Ureter (tissue), 1 donor: ENCODE measurements at places on chromosomes 6 and 20.

DNA sequence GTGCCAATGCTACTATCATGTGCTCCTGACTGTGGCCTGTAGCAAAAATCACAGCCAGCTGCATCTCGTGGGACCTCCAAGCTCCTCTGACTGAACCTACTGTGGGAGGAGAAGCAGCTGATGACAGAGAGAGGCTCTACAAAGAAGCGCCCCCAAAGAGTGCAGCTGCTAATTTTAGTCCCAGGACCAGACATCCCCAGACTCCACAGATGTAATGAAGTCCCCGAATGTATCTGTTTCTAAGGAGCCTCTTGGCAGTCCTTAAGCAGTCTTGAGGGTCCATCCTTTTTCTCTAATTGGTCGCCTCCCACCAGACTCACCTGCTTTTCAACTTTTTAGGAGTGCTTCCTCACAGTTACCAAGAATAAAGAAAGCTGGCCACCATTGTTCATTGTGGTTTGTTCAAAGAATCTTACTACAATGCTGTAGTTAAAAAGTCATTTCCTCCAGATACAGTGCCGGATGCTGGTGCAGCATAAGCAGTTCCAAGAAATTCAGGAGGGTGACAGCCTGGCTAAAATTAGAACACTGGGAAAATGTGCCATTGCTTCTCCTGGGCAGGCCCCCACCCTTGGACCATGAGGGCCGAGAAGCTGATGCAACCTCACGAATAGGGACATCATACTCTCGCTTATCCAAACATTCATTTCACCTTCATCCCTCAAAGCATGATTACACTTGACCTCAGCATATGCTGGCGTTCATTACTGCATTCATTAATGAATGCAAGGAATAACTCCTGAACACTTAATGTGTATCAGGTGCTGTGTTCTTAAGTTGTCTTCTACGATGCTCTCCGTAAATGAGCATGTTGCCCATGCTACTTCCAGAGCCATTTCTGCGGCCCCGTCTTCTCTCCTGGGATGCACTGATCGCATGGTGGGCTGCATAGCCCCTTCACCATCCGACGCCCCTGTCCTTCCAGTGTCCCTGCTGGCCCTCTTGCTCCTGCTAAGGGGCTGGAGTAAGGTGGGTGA is 66.4 kb downstream of the LY86 start:
- no peak for DNase-seq

DNA sequence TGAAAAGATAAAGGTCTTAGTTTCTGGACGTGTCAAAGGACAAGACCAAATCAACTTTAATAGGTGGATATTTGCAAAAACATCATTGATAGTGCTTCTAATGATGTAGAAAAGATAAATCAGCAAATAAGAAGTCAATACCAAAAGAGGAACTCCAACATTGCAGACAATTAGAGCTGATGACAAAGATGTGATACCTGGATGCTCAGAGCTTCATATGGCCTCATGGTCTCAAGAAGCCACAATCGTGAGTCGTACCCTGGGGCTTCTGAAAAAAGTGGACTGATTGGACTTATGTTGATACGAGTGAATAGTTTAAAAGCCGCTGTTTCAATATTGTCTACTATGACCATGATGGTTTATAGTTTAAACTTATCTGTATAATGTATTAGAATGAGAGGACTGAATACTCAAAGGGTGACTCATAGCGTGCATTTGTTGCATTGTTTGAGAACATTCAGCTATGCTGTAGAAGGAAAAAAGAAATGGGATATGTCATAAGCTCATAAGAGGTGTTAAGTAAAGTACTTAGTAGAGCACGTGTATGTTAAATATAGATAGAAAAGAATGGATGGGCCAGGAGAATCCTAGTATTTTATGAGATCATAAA is 54.6 kb upstream of the RIPOR2 start:
- DNase-seq, result no peak

GRCh38 chr6:13357551-13358075 is 29.3 kb upstream of the TBC1D7 start:
- no peak for DNase-seq

DNA sequence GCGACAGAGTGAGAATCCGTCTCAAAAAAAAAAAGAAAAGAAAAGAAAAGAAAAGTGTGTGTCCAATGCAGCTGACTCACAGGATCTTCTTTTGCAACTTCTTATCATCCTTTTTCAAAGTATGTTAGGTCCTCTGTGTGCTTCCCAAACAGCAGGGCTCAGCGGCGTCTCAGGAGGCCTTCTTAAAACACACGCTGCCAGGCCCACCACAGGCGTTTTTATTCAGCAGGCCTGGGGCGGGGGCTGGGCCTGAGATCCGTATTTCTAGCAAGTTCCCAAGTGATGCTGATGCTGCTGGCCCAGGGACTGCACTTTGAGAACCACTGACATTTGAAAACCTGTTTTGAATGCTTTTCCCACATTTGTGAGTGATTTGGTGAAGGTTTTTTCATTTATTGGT is 57.1 kb downstream of the PSMG4 start:
- DNase-seq, result no peak

- DNase-seq, result no peak
Measured at GRCh38 chr6:170190046-170190445, 100.8 kb downstream of the DLL1 start.

GRCh38 chr6:157763129-157763903 is 59.7 kb upstream of the SNX9 start:
- peak; percentile 96 for DNase-seq

GRCh38 chr20:38589967-38590675 is 9.1 kb downstream of the ADIG start:
- peak; percentile 3 for DNase-seq

DNA sequence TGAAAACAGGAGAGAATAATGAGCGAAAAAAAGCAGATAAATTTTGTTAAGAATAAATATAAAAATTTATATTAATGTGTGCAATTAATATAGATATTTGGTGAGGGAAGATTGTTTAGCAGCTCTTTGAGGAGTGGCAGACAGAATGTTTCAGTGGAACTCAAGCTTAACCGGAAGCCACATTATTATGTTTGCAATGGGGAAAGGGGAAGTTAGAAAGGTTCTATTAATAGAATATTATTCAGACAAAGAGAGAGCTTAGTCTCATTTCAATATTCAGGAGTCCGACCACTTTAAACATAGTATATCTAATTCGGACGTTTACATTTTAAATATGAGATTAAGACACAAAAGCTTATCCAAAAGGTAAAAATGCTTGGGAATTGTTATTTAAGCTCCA is 81.6 kb upstream of the KHDRBS2 start:
- no peak for DNase-seq

GRCh38 chr6:37916675-37917074 is 97.1 kb downstream of the ZFAND3 start:
- DNase-seq, result no peak

DNA sequence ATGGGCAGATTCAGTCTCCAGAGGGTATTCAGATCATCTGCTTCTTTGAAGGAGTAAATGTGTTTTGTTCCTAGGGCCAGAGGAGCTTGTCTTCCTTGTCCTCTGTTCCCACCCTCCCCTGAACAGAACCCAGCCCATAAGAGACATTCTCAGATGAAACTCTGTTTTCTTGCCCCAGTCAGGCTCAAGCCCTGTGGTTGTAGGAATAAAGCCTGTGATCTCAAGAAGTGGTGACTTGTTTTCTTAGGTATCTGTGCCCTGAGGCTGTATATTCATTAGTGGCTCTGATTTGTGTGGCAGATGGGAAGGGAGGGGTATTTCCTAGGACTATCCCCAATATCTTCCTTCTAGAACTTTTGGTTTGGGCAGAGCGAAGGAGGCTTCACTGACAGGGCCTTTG is 27.9 kb downstream of the GSS start:
- no peak for DNase-seq

GRCh38 chr6:21772884-21773575 is 179.5 kb downstream of the SOX4 start:
- DNase-seq, result no peak

- peak; percentile 58 for DNase-seq
Measured at GRCh38 chr6:42960243-42961019, at the start of gene GNMT. GNMT (plus strand) TSS chr6:42960754; CDS start chr6:42960768, 14 bp downstream.

DNA sequence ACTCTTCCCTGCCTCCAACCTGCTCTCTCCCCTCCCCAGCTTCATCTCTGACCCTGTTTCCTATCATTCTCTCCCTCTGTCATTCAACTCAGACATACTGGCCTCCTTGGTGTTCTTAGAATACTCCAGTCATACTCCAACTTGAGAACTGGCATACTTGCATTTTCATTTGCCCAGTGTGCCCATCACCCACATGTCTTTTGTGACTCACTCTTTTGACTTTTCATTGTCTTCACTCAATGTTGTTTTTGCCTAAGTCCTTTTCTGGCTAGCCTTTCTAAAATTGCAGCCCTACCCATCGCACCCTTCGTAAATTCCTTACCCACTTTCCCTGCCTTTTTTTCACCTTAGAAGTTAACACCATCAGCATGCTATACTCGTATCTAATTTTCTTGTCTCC is 77.0 kb upstream of the CD2AP start:
- DNase-seq, result no peak

GRCh38 chr6:3230900-3231246 is 3.4 kb upstream of the TUBB2B start:
- DNase-seq, result no peak

DNA sequence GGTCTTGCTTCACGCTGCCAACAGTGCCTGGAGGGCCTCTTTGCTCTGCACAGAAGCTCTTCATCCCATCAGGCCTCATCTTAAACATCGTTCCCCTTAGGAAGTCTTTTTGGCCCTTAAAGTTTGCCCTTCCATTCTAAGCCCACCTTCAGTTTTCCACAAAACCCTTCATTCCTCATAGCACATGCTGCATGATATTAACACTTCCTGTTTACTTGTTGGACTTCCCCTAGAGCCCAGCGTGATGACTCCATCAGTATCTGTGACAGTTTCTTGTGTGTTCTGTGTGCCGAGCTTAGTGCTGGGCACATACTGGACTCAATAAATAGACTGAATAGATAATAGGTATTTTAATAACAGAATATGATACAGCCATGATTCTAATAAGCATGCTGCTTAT is 2.2 kb downstream of the NT5DC1 start:
- no peak for DNase-seq

DNA sequence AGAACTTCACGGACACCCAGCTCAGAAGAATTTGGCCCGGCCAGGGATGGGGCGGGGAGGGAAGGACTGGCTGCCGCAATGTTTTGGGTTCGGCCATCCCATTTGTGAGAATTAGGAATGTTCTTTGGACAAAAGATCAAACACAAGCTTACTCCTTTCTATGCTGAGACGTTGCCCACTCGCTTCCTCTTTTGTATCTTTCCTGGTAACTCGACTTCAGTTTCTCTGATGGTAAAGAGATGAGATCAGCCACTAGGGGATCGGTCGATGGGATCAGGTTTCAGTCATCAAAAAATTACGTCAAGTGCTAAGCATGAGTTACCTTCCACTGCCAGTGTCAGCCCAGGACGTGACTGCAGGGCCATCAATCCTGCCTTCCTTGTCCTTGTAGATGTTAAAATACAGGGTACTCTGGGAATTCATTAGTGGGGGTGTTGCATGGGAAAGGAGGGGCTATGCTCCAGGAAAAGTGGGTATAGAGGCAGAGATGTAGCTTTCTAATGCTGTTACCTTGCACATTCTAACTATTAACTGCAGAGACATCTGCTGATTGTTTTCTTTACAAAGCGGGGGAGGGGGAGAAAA is 190.2 kb downstream of the TSHZ2 start:
- peak; percentile 55 for DNase-seq

DNA sequence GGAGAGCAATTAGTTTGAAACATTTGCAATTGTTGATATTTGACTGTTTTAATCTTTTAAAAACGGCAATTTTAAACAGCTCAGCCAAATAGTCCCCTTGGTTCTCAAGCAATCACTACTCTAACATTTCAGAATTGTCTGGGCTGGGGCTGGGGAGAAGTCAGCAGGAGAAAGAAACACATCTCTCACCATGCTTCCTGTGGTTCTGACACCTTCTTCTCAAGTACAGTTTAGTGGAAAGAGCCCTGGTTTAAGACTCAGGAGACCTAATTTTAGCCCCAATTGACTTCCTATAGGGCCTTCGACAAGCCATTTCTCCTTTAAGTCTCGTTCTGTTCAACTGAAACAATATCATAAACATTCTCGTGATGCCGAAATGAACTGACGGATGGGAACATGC is 168.4 kb upstream of the CDYL start:
- no peak for DNase-seq

DNA sequence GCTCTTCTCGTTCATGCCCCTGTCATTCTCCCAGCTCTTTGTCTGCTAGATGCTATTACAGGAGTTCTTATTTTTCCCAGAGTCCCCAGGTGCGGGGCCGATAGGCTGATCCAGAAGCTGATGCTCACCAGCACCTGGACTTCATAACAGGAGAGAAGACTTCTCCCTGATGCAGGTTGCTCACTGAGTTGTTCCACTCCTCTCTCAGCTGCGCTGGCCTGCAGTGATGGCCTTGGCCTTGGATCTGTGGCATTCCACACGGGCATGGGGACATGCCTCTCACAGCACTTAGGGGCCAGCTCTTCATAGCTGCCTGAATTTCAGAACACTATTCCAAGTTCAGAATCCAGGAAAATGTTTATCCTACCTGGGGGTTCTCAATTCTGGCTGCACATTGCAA is 7.1 kb upstream of the TXNDC5 start:
- no peak for DNase-seq

DNA sequence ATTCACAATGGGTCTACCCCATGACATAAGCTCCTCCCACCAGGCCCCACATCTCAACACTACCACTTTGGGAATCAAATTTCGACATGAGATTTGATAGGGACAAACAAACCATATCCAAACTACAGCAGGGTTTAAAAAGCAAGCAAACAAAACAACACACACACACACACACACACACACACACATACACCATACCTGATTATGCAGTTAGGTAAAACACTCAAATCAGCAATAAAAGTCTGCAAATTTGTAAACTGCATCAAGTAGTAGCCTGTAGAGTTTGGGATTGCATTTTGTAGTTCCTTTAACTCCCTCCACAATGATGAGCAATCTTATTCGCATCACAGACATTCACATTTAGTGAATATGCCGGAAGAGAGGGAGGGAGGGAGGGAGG is 32.6 kb upstream of the TNFAIP3 start:
- no peak for DNase-seq

DNA sequence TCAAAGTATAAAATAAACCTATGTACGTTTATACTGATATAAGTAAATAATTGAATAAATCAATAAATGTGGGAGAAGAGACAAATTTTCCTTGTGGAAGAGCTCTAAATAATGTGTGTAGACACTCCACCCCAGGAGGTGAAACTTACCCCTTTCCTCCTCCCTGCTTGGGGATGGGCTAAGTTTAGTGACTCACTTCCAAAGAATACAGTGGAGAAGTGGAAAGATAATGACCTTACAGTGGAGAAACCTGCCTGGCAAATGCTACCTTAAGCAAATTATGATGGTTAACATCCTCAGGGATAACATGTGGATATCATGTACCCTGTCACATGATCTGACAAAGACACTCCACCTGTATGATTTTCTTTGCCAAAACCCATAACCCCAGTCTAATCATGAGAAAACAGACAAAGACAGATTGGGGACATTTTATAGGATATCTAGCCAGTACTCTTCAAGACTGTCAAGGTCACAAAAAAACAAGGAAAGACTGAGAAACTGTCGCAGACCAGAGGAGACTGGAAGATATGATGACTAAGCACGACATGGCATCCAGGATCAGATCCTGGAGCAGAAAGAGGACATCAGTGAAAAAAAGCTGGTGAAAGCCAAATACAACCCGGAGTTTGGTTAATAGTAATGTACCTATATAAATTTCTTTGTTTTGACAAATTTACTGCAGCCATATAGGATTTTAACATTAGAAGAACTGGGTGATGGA is 195.5 kb upstream of the PRDM1 start:
- no peak for DNase-seq
